ENCODE measurements at places on chromosomes 2 and 18.

DNA sequence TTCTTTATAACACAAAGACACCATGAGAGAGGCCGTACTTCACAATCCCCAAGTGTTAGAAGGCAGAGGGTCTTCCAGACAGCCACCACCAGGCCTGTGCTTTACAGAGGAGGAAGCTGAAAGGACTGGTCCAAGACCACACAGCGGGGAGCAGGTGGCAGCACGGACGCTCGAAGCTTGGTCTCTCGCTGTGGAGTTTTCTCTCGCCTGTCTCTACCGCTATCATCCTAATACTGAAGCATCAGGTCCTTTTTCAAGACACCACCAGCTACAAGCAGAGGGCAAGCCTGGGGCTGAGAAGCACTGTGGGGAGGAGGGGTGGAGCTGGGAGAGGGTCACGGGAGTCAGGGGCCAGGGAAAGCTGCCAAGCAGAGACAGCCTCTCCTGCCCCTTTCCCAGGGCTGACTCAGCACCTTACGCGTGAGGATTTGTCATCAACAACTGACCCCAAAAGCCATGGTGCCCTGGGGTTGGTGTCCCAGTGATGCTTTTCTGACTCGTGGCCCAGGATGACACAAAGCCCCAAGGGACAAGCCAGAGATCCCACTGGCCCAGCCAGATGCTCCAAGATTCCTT lies 31.9 kb upstream of the FOSL2 start:
- peak; percentile 39 for DNase-seq

- peak; percentile 71 for DNase-seq
These were observed 270.4 kb downstream of the ARHGAP15 start for GRCh38 chr2:143399631-143400069.

DNA sequence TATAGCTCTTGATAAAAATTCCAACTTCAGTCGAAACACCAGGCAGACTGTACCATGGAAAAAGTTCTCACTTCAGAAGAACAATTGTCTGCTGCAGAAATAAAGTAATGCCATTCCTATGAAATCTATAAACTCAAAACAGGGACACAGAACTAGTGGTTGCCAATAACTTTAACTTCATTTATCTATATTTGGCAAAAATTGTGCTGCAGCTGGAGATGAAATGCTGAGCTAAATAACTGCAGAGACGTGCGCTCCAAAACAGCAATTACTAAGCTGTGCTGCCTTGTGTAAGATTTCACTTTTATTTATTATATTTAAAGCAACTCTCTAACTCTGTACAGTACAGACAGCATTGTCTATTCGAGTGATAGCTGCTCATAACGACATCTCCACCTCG lies 540.1 kb upstream of the ID2 start:
- no peak for DNase-seq

- DNase-seq, result peak; percentile 77
These were observed 48.7 kb downstream of the TTC39C start for GRCh38 chr18:24063121-24063731.

DNA sequence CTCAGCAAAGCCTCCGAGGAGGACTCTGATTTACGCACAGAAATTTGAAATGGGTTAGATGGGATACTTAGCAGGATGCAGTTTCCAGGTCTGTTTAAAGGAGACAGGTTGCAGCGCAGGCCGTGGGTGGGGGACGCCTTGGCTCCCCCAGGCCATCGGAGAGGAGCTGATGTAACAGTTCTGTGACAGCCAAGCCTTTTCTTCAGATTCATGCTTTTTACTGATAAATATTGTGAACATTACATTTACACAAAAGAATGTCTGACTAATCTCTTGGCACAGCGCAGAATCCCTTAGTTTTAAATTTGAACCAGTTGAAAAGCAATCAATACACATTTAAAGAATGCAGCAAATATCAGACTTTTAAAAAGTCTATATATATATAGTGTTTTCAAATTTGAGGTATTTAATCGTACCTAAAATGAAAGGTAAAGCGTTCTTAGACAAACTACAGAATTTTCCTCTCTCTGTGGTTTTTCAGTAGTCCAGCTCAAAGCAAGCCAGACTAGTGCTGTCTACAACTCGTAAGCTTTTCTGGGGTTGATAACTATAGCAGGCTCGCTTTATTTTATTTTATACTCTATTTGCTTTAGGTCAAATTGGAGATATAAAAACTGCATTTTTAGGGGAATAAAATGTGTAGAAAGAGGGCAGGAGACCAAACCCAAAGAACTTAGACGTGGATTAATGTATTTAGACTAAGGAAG lies 221.9 kb downstream of the PIEZO2 start:
- no peak for DNase-seq

DNA sequence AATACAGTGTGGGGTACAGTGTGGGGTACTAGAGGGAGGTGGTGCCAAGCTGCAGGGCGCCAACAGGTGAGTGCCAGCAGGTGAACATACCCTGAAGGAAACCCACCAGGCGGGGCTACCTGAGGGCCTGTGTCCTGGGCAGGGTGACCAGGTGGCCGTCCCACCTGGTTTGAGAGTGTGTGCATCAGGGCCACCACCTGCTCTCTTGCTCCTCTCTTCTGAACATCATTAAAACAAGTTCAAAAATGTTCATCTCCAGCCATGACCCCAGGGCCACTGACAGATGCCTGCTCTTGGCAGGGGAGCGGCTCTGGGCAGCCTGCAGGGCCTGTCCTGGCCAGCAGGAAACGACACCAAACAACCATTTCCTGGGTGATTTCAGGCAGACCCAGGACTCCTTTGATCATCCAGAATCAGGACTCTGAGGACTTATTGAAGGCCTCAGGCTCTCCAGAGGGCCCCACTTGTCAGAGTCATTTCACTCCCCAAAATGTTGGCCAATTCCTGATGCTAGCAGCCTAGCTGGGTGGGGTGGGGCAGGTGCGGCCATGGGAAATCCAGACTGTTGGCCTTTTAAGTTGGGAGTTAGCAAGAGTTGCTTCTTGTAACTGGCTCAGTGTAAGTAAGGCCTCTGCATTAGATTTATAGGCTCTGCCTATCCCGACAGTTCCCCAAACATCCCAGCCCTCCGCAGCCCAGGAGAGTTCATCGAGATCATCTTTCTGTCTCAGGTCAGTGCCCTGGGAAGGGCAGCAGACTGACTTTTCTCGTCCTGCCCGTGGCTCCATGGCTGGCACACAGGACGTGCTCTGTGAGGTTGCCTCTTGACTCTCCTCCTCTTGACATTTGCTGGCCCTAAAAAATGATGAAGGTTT lies 111.5 kb upstream of the ZNF236 start:
- DNase-seq, result no peak
